ENCODE measurements at places on chromosomes 6 and 20.

DNA sequence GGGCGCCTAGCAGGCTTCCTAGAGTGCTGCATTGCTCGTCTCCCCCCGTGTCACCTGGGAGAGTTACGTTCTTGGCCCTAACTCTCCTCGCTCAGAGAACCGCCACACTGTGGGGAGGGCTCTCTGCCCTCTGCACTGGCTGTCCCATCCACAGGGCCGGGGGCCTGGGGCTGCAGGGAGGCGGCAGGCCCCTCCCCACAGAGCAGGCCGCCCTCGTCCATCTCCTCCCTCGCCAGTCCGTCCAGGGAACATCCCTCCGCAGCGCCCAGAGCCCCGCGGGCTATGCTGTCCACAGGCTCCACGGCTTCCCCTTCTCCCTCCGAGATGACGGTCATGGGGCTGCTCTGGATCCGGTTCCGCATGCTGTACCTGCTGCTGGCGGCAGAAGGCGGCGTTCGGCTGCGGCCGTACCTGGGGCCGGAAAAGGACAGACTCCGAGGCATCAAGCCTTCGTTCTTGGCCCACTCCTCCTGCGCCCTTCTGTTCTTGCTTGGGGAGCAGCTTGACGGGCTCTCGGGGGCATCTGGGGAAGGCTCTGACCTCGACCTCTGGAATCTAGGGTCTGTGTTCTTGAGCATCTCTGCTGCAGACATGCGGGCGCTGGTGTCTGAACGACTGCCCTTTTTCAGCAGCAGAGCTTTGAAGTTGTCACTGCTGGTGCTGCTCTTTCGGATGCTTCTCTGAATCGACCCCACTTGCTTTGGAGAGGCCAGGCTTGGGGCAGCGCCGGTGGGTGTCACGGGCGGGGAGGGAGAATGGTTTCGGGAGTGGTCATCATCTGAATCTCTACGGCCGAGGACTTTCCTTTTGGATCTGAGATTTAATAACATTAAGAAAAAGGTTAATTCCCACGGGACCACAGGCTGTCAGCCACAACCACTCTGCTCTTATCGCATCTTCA, 20.2 kb downstream of the HEBP2 start:
- no peak for DNase-seq

GRCh38 chr6:17299750-17300149, 18.6 kb downstream of the RBM24 start:
- DNase-seq = no peak

DNA sequence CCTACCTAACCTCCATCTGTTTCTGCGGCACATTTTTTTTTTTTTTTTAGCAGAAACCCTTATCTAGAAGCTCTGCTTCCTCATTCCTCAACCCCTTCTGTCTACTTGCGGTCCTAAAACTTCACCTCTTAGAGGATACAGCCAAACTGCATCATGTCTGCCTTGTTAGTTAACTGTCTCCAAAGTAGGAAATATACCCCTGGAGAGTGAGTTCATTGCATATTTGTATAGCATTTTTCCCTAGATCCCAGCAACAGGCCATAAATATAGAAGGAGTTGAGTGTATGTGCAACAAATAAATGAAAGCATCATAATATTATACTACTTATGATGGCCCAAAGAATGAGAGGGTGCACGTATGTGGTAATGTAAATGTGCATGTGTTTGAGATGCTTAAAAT, 1288.6 kb upstream of the GJE1 start:
- DNase-seq = peak; percentile 4

GRCh38 chr6:25278261-25278913, 787 bp upstream of the CARMIL1 start:
- no peak for DNase-seq

DNA sequence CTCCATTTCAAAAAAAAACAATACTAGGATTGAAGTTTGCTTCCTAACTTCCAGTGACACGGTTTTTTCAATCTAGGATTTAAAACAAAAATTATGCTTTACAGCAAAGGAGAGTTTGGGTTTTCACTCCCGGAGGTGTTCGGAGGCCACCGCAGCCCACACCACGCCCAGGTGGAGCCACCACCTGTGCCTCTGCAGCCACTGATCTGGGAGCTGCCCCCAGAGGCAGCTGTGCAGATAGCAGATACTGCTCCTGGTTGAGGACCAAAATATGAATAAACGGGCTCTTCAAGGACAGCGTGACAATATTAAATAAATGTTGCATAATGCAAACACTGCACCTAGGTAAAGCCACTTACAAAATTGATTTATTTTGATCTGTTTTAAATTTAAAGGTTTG, 30.2 kb downstream of the DLL1 start:
- DNase-seq = no peak

- DNase-seq = no peak
Observed at GRCh38 chr6:11126876-11127275, 15.4 kb upstream of the ERVFRD-1 start.

DNA sequence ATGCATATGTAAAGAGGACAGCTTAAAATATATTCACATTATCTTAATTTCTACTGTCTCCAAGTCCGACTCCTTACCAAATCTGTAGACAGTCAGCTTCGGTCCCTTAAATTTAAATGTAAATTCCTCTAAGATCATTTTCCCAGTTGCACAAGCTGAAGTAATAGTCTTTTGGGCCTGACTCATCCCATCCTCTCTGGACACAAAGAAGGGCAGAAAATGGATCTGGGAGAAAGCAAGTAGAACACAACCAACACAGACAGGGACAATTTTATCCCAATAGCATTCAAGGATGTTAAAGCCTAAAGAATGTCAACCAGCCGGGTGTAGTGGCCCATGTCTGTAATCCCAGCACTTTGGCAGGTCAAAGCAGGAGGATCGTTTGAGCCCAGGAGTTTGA, 228.3 kb downstream of the ARHGAP18 start:
- no peak for DNase-seq

- DNase-seq = no peak
Observed at GRCh38 chr6:12178521-12178920, 111.6 kb upstream of the EDN1 start.

DNA sequence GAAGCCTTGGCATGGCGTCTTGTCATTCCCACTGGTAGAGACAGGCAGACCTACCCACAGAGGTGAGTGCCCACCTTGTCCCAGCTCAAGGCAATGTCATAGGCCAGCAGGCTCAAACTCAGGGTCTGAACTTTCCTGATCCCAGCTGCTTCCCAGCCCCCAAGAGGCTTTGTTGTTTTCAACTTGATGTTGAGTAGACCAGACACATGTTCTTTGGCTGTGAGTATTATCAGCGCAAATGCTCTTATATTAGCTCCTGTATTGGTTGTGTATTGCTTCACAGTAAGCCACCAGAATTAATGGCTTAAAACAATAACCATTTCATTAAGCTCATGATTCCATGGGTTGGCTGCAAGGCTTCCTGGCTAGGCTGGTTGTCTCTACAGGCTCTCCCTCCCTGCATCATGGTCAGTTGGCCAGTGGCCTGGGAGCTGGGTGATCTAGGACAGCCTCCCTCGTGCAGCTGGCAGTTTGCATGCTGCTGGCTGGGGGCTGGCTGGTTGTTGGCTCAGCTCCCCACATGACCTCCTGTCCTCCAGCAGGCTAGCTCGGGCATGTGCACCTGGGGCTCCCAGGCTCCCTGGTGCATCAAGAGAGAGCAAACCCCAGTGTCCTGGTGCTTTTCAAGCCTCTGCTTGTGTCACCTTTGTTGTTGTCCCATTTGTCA, 21.6 kb downstream of the TOX2 start:
- no peak for DNase-seq

DNA sequence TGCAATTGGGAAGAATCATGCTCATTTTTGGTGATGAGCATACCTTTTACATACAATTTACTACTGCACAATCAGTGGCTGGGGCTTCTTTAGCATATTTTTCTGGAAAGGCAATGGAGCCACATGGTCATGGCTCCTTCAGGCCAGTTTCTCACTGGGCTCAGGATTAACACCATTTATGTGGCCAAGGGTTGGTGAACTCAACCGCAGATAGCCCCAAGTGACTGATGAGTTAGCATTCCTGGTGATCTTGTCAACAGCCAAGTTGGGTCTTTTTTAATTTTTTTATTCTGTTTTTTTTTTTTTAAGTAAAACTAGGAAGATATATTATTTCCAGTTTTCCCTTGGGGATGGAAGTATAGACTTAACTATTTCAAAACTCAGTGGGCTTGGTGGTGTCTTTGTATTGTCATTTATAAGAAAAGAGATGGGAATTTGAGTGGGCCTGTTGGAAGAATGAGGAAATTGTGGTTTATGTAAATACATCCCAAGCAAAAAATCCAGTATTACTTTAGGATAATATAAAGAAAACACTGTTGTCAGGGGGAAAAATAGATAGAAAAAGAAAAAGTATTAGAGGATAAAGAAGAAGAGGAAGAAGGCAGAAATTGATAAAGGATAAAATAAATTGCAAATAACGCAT, 397.4 kb downstream of the MAFB start:
- no peak for DNase-seq

DNA sequence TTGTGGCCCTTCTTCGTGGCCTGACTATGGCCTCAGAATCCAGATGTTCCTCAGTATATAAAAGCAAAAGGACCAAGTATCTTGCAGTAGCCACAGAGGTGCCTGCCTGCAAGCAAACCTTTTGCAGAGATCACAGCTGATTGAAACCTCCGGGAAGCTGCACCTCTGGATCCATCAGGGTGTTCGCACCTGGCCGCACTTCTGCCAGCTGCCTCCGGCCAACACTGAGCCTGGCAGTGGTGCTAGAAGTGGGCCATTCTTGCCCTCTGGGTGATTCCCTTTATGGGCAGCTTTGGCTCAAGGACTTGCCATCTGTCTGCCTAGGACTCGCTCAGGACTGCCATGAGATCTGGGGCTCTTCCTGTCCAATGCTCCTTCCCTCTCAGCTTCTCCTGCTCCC, 214.6 kb upstream of the ECI2 start:
- DNase-seq = no peak

GRCh38 chr6:51350308-51350904, 531.7 kb downstream of the TFAP2B start:
- DNase-seq = peak; percentile 53

- no peak for DNase-seq
Observed at GRCh38 chr6:89289710-89290109, 25.4 kb downstream of the GABRR2 start.

DNA sequence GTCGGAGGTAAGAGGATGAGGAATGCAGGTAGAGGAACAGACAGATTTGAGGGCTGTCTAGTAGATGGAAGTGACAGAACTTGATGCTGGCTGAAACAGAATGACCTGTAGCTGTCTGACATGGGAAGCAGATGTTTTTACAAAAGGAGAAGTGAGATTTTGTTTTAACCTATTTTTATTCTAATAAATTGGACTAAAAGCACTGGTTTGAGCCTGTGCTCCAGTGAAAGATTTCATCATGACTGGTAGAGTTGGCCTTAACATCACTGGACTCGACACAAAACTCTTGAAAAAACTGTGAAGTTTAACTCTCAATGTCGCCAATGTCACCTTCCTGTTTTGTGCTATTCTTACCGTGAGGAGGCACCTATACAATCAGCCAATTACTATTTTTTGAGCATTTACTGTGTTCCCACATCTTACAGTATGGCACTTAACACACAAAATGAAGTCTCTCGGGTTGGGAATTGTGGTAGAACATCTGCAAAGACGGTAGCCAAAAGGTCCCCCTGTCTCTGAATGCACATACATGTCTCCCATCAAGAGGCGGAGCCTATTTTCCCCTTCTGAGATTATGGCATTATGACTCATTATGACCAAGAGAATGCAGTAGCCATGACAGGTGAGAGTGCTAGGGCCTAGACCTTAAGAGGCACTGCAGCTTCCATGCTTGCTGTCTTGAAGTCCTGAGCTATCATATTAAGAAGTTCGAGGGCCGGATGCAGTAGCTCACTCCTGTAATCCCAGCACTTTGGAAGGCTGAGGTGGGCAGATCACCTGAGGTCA, 93.2 kb downstream of the FOXF2 start:
- no peak for DNase-seq

GRCh38 chr6:170007468-170008293, 256.3 kb downstream of the ERMARD start:
- DNase-seq = peak; percentile 62

Measured in hematopoietic multipotent progenitor cell treated with erythropoietin and hydrocortisone succinate and interleukin-3 and kit ligand, for 4 days (in vitro differentiated cells).